ENCODE measurements at places on chromosomes 11 and 22. TPM values are rescaled to one million over a fixed set of nuclear protein-coding genes. Genes with fewer than 3 reads are reported as not detected.
A peak's percentile ranks its signal among the peaks of the same experiment; 100 is the strongest.

DNA sequence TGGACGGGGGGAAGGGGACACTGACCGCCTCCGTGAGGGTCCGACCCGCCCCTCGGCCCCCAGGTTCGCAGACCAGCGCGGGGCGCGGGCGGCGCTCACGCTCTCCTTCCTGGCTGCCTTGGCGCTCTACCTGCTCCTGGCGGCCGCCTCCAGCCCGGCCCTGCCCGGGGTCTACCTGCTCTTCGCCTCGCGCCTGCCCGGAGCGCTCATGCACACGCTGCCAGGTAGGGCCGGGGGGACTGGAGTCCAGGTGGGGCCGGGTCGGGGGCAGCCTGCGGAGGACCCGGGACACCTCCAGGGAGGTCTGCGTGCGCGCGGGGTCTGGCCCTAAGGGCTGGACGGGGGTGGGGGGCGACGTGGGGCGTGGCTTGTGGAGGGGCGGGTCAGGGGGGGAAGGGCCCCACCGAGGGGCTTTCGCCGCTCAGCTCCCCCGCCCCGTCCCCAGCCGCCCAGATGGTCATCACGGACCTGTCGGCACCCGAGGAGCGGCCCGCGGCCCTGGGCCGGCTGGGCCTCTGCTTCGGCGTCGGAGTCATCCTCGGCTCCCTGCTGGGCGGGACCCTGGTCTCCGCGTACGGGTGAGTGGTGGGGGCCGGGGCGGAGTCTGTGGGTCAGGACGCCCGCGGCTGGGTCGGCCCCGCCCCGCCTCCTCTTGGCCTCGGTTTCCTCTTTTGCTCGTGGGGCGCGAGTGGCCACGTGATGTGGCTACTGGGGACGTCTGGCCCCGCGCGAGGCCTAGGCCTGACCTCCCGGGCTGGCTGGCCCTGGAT is 19.9 kb downstream of the PHLDA2 start:
- DNase-seq: peak; percentile 82

- DNase-seq: no peak
Measured at GRCh38 chr11:3381794-3382193, 2.8 kb upstream of the ZNF195 start.

GRCh38 chr11:68691402-68691784 is 7.0 kb downstream of the GAL start:
- no peak for DNase-seq

The AGBL2 gene
- 0.42 TPM for total RNA-seq

GRCh38 chr22:43840431-43840830 is 21.9 kb downstream of the SULT4A1 start:
- no peak for DNase-seq

Data from right cardiac atrium (tissue), 5 donors.